ENCODE measurements at places on chromosomes 2 and 18. TPM values are rescaled to one million over a fixed set of nuclear protein-coding genes. Genes with fewer than 3 reads are reported as not detected.

NEB gene
- 10.1 TPM for polyA plus RNA-seq

GRCh38 chr2:217060951-217061547, 201.2 kb upstream of the TNP1 start:
- no peak for DNase-seq

GRCh38 chr2:96233880-96234316, 25.3 kb upstream of the STARD7 start:
- no peak for DNase-seq

AQP12A gene
- polyA plus RNA-seq, result 0.97 TPM

DNA sequence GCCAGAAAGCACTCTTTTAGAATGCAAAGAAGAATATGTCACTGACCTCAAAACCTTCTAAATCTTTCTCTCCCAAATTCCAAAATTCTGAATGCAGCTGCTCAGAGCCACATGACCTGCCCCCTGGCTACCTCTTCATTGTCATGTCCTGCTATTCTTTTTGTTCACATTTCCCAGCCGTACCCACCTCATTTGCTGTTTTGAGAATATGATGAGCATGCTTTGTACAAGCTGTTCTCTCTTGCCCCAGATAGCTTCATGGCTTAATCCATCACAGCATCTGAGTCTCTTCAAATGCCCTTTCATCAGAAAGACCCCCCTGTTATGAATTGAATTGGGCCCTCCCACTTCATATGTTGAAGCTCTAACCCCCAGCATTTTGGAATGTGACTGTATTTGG, 214.3 kb downstream of the KCNS3 start:
- DNase-seq, result no peak

DNA sequence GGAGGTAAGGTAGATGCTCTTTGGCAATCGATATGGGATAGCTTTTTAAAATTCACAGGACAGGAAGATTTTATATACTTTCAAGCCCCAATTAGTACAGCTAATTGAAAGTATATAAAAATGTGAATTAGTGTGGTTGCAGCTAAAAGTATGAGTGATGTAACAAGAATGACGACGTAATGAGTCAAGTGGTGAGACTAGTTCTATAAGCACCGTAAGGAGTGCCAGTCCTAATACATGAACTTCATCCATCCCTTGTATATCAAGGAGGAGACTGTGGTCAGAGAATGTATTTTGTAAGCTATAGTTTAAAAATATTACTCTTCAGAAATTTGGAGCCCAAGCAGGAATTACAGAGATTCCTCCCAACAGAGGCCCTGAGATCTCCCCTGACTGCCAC, 25.8 kb downstream of the DNAJC27 start:
- DNase-seq, result no peak

- DNase-seq, result no peak
Observed at GRCh38 chr18:77209587-77209986, 40.1 kb upstream of the GALR1 start.

MC5R gene
- 0.16 TPM for polyA plus RNA-seq

DNA sequence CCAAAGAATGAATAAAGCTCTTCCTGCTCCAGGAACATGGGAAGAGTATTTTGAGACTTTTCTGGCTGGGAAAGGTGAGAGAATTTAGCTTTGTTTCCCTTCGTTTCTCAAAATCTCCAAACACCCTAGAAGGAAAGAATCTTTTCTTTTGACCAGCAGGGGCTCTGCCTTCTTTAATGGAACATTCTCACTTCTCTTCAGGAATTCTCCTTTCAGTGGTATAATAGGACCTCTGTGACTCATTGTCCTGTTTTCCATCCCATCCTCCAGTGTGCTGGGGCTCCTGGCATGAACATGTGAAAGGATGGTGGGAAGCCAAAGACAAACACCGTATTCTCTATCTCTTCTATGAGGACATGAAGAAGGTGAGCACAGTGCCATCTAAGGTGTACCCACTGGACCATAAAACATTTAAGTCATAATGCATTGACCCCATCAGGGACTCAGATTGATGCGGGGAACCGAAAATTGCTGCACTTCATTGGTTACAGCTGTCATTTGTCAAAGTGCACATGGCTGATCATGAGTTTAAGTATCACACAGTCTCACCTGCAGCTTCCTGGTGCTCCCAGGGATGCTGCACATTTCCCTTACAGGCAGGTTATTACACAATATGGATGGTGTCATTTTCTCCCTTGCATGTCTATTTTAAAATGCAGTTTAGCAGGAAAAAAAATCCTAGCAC, 5.5 kb downstream of the SULT1C4 start:
- no peak for DNase-seq

- DNase-seq, result peak; percentile 12
Observed at GRCh38 chr18:70781860-70782453, 493.1 kb downstream of the SOCS6 start.

RESP18 gene
- polyA plus RNA-seq, result not detected

DNA sequence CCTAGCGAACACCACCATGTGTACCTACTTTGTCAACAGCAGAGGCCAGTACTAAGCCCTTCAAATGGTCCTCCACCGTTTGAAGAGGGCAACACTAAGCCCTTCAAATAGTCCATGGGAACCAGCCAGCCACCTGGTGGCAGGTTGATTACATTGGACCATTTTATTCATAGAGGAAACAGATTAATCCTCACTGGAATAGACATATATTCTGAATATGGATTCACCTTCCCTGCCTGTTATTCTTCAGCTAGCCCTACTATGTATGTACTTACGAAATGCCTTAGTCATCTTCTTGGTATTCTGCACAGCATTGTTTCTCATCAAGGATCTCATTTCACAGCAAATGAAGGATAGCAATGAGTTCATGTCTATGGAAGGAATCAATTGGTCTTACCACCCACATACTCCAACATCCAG, 10.0 kb upstream of the ZNF396 start:
- no peak for DNase-seq

SLC4A3 gene
- 10.6 TPM for polyA plus RNA-seq

DNA sequence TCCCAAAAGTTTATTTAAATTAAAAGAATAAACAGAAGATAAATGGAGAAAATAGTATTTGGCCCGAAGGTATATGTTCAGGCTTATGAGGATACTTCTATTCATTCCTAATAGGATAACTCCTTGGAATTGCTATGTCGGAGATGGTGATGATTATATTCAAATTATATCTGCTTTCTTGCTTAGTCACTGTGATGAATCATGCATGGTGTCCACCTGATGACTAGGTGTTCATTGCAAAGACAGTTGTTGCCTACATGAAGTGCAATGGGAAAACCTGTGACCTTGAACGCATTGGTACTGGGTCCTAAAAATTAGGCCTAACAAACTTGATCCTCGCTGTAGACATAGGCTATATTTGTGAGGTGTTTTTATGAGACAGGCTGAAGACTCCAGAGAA, 617.3 kb upstream of the ZEB2 start:
- no peak for DNase-seq

DNA sequence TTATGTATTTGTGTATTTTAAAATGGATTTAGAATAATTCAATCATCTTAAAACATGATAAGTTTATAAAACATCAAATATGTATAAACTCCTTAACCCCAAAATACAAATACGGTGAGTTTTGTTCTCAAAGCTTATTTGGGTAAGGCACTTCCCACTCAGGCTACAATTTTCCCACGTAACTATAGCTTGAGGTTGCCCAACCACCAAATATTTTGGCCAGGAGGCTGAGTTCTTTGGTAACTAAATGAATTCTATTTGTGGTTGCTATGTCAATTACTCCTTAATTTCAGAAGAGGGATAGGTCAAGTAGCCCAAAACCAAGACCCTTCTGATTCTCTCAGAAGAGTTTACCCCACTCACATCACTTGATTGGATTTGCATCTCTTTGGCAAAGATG, 70.4 kb downstream of the MYL12B start:
- no peak for DNase-seq

- no peak for DNase-seq
Observed at GRCh38 chr18:72086421-72086820, 457.7 kb downstream of the CBLN2 start.

ANTXR1 gene
- 100 TPM for polyA plus RNA-seq

DNA sequence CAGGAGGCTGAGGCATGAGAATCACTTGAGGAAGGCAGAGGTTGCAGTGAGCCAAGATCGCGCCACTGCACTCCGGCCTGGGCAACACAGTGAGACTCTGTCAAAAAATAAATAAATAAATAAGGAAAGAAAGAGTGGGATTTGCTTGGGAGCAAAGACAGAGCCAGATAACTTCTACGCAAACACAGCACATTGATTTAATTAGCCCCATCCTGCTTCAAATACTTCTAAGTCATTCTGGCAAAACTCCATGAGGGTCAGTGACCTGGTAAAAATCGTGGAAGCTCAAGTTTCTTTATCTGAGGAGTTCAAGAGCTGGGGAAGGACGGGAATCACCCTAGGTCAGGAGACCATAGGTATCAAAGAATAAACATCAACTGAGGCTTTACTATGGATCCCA, 70.6 kb upstream of the TCF7L1 start:
- no peak for DNase-seq

- DNase-seq, result no peak
Observed at GRCh38 chr2:85160966-85161960, 28.1 kb downstream of the TCF7L1 start.
